ENCODE measurements at places on chromosomes 4 and X.
A peak's percentile ranks its signal among the peaks of the same experiment; 100 is the strongest.

DNA sequence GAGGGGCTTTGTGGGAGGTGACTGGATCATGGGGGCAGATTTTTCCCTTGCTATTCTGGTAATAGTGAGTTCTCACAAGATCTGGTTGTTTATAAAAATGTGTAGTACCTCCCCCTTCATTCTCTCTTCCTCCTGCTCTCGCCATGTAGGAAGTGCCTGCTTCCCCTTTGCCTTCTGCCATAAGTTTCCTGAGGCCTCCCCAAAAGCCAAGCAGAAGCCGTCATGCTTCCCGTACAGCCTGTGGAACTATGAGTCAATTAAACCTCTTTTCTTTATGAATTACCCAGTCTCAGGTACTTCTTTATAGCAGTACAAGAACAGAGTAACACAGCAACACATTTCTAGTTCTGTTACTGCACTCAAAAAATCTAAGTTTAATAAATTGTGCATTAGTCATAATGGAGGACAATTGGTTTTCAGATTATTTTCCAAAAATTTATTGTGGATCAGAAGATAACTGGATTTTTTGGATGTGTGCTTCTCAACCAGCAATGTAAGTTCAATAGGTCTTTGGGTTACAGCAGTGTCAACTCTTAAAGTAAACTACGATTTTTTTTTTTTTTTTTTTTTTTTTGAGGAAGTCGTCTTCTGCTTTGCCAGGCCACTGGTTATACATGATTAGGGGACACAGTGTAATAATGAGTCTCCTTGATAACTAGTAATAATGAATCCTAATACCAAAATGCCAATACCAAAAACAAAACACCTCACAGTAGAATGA is 69.9 kb downstream of the CHIC2 start:
- no peak for DNase-seq

DNA sequence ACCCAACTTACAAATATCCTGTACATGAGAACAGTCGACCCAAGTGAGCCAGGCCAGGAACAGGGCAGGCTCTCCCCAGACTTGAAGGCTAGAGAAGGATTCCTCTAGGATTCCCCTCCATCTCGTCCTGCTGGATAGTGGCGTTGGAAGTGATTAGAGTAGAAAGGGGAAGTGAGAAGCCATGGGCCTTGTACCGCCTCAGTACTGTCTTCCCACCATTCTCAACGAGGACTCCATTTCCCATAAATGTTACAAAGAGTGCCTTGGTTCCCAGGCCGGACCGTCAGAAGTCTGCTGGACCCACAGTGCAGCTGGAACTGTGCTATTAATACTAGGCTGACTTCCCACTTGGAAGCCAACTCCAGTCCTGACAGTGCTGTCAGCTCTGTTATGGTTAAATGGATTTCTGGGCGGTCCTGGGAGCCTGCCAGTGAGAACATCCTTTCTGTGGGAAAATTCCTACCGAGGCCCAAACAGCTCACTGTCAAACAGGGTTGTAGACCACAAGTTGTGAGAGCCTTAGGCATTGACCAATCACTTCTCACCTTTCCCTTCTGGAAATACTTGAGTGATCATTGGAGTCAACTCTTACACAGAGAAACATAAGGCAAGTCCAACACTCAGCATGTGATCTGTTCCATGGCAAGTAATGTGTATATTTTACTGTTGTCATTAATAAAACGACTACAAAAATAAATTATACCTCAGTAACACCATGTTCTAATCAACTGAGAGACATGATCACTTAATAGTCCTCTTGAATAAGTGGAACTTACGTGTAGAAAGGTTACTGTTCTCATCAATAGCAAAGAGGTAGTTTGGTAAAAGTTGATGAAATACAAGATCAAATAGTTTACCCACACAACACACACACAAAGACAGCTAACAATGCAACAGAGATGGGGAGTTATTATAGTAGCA is 58.4 kb downstream of the AMELX start:
- no peak for DNase-seq

DNA sequence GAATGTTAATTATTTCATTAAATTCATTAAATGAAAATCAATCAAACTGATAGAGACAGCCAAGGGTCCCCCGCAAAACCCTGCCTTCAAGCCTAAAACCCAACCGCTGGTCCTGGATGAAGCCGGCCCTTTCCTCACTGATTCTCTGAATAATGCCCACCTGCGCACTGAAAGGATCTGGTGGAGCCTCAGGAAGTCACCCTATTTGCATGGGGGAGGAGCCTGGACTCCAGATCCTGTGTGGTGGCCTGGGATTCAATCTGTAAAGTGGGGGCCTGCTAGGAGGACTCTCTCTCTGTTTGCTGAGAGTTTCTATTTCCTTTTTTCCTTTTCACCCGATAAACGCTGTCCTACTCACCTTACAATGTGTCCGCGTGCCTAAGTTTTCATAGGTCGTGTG is 97.9 kb upstream of the ADAMTS3 start:
- no peak for DNase-seq

DNA sequence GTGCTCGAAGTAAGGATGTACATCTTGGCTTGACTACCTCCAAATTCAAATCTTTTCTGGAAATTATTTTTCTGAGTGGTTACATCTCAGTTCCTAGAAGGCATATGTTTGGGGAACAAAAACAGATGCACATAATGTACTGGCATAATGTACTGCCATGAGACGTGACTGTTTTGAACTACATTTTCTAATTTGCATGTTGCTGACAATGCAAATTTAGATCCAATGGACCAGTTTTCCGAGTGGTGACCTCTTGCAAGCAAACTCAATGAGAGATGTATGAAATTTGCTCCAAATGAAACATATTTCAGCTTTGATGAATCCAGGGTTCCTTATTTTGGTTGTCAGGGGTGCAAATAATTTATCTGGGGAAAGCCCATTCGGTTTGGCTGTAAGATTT is 694.3 kb downstream of the GRXCR1 start:
- DNase-seq = no peak

- DNase-seq = no peak
Measured at GRCh38 chr4:70709611-70710205, 12.1 kb upstream of the RUFY3 start.

GRCh38 chr4:90127706-90128345 is 632 bp downstream of the CCSER1 start:
- no peak for DNase-seq

DNA sequence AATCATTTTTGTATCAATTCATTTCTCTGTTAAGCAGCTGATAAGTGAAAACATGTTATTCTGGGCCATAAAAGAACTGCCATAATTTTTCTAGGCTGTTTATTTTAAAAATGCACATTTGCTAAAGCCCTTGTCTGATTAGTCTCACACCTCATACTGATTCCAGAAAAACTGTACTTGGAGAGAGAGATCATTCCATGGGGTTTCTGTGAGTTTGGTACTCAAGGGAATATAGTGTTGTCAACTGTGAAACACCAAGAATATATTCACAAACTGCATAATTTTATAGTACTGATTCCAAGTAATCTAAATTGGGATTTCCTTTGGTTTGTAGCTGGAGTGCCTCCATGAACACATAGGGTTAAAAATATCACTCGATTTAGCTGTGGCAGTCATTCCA is 547.6 kb downstream of the RPA4 start:
- DNase-seq = no peak

DNA sequence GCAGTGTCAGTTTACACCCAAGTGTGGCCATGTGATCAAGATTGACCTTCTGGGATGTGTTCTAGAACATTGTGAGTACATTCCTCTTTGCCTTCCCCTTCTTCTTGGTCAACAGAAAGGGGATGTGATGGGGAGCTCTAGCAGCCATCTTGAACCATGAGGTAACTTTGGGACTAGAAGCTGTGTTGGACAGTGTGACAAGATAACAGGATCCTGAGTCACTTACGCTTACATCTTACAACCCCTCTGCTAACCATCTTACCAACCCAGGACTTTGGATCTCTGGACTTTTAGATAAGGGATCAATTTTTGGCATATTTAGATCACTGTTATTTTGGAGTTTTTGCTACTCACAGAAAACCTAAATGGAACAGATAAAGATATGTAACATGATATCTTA is 625.6 kb downstream of the BCOR start:
- DNase-seq = no peak

DNA sequence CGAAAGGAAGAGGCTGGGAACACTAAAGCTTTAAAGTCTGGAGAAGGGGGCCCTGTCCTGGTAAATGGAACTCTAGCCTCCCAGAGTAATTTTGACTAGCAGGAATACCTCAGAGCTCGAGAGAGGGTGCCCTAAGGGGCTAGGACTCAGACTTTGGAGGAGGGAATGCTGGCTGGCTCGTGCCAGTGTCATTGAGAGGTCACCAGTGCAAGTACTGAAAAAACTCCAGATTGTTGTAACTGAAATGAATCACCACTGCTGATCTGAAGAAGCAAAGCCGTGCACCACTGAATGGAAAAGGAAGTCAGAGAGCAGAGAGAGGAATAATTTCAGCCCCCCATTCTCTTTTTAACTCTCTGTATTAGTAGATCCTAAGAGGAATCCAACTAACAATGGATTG is 690.2 kb downstream of the FAT4 start:
- no peak for DNase-seq

- DNase-seq = no peak
Measured at GRCh38 chrX:66042307-66043077, 2.6 kb upstream of the VSIG4 start.

DNA sequence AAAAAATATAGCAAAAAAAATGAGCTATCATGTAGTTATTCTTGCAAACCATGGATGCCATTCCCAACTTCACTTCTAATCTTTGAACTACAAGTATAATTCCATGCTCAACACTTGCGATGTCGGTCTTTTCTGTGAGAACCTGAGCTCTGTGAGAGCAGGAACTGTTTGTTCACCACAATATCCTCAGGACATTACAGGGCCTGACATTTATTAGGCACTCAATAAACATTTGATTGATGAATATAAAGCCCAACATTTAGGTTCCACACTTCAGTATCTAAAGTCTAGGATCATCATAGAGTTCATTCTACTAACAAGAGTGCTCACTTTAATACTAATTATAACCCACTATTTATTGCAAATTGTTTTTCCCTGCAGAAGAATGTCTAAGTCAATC is 211.6 kb upstream of the FAM241A start:
- DNase-seq = no peak

DNA sequence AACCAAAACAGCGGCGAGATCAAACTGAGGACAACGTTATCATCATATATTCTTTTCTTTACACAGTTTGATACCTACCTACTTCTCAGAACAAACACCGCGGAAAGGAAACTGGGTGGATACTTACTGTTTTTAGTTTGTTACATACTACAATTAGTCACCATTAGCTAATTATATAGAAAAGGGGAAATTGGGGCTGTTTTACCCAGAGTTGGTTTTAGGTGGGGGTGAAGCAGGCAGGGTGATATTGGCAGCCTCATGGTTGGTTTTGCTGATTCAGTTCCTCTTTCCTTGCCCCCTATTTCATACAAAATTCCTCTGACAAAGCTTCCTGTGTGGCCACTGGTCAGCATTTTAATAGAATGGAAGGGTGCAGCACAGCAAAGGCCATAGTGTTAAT is 77.8 kb downstream of the SORBS2 start:
- no peak for DNase-seq

DNA sequence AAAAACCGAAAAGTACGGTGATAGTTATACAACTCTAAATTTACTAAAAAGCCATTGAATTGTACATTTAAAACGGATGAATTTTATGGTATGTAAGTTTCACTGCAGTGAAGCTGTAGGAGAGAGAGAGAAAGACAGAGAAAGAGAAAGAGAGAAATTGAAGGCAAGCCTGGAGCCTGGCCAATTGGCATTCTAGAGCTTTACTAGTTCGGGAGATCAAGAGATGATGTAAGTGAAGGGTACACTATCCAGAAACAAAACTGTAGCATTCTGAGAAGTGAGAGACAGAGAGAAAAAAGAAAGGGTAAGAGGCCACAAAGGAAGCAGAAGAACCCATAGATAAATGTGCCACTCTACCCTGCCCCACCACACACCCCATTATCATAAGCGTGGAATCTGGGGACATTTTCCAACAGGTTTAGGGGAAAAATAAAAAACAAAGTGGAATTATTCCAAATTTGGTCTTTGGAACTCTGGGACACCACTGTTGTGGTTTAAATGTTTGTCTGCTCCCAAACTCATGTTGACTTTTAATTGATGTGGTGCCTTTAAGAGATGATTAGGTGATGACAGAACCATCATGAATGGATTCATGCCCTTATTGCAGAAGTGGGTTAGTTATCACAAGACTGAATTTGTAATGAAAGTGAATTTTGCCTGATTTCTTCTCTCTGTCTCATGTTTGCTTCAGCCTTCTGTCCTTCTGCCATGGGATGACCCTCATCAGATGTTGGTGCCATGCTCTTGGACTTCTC is 123.0 kb upstream of the PLS3 start:
- no peak for DNase-seq

DNA sequence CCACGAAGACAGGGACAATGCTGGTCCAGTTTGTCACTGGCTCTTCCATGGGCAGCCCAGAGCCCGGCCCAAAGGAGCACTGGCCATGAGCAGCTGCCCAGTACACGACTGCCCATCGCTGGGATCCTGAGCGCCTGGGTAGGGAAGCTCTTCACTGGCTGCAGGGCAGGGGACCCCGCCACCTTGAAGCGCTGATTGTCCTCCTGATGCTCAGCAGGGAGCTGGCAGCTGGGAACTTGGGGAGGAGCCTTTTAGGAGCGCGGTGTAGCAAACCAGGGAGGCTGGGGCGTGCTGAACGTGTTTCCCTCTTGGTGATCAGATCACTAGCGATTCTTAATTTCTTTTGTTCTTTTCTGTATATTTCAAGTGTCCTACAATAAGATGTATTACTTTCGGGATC is 1.8 kb downstream of the L1CAM start:
- DNase-seq = no peak

- DNase-seq = no peak
Measured at GRCh38 chr4:10502717-10503116, 45.5 kb upstream of the ZNF518B start.

- no peak for DNase-seq
Measured at GRCh38 chr4:1451106-1451751, 45.0 kb upstream of the NKX1-1 start.

- DNase-seq = no peak
Measured at GRCh38 chrX:24657671-24658386, 10.7 kb upstream of the PCYT1B start.

GRCh38 chr4:5125321-5125720 is 74.0 kb downstream of the STK32B start:
- DNase-seq = no peak

- peak; percentile 42 for DNase-seq
Measured at GRCh38 chr4:140296335-140297220, 76.9 kb upstream of the SCOC start.

DNA sequence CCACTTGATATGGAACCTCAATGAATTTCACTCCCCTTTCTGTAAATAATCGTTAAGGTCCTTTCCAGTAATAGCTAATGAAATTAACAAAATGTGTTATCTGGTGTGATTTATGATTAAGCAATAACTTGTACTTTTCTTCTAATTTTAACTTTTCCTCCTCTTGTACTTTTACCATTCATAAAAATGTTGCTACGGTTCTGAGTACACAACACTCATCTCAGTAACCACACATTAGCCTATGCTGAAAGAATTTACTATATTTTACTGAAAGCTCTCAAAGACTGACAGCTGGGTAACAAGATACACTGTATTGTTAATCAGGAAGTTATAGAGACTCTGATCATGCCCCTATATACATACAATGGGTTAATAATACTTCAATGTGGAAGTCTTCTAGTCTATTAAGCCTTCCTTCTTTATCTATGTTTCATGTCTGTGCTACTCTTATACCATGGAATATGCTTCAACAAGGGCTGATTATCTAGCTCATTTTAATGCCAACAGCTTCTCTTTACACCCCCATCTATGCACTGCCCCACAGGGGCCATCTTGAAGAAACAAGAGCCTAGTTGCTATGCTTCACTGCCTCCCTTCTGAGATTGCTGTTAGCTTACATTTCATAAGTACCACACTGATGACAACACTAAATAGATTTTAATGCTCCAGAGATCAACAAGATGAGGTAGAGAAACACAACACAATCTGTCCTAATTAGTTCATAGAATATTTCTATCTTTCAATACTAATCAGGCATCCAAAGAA is 39.1 kb downstream of the LAMP2 start:
- no peak for DNase-seq

Measured in GOT3 (cell line).